ENCODE measurements at places on chromosomes 6 and 20. TPM values are rescaled to one million over a fixed set of nuclear protein-coding genes. Genes with fewer than 3 reads are reported as not detected.

LCA5 gene
- 0.74 TPM for total RNA-seq

CCN2 gene
- total RNA-seq, result 82.9 TPM

BTN1A1 gene
- not detected for total RNA-seq

GRCh38 chr20:57412347-57413029 lies 21.3 kb downstream of the RBM38 start:
- no peaks in the 10 kb centered on the region for H3K27me3 ChIP-seq
- no peaks in the 10 kb centered on the region for H3K4me1 ChIP-seq
- no peak overlapping the region for H3K27ac ChIP-seq
- no peaks in the 10 kb centered on the region for H3K36me3 ChIP-seq
- H3K4me3 ChIP-seq, result no peak overlapping the region

DNA sequence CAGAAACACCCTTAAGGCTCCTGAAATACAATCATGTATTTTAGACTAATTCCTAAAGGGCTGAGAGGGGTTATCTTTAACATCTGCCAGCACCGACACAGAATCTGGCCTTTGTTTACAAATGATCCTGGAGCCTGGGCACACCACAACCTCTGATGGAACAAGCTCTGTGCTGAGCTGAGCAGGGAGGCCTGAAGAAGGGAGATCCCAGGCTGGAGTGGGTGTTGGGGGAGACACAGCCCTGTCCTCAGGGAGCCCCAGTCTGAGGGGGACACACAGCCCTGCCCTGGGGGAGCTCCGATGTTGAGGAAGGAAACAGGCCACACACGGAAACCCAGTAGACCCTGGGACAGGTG lies 130.5 kb downstream of the VEGFA start:
- peak overlapping the region; percentile 78 for H3K27ac ChIP-seq
- no peaks in the 10 kb centered on the region for H3K27me3 ChIP-seq
- no peak overlapping the region for H3K4me3 ChIP-seq
- H3K4me1 ChIP-seq, result peaks cover 37% of the 10 kb centered on the region
- no peak for DNase-seq
- no peaks in the 10 kb centered on the region for H3K36me3 ChIP-seq

GRCh38 chr20:17228624-17229061 lies 1.8 kb downstream of the PCSK2 start:
- no peak overlapping the region for H3K4me3 ChIP-seq
- H3K36me3 ChIP-seq, result no peaks in the 10 kb centered on the region
- no peak overlapping the region for H3K27ac ChIP-seq
- no peaks in the 10 kb centered on the region for H3K4me1 ChIP-seq
- DNase-seq, result peak; percentile 40
- H3K27me3 ChIP-seq, result no peaks in the 10 kb centered on the region

- peak; percentile 41 for DNase-seq
- H3K27ac ChIP-seq, result no peak overlapping the region
- no peak overlapping the region for H3K4me3 ChIP-seq
Measured at GRCh38 chr6:106334646-106335448, 9.3 kb upstream of the ATG5 start.

DNA sequence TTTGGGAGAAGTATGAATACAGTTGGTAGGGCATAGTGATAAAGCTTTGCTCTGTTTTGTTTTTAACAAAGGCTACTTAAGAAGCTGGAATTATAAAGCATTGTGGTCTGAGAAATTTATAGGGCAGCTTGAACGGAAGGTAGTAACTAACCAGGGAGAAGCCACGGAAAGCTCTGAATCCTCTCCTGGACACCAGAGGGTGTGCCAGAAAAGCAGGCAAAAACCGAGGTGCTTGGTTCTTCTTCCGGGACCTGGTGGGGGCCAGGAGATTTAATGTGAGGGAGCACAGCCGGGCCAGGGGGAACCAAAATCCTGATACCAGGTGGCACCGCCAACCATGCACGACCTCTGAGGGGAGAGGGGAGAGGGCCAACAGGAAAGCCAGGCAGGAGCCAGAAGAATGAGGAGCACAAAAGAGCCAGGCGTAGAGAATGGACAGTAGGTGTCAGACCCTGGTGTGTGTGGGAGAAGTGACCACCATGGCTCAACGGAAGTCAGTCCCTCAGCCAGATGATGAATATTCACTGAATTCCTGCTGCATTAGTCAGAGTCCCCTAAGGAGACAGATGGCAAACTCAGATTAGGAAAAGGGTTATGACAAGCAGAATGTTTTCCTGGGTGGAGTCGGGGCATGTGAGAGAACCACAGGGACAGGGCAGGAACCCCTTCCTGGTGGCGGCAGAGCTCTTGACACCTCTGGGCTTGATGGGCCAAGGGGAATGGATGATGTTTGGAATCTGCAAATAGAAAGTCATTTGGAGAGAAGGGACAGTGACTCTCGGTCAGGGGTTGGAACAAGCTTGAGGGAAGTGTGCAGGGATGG lies 262.3 kb downstream of the ZNF217 start:
- no peaks in the 10 kb centered on the region for H3K27me3 ChIP-seq
- H3K4me3 ChIP-seq, result no peak overlapping the region
- H3K36me3 ChIP-seq, result no peaks in the 10 kb centered on the region
- H3K27ac ChIP-seq, result no peak overlapping the region

- H3K27me3 ChIP-seq, result no peaks in the 10 kb centered on the region
- H3K27ac ChIP-seq, result no peak overlapping the region
- peak; percentile 58 for DNase-seq
- no peaks in the 10 kb centered on the region for H3K36me3 ChIP-seq
Measured at GRCh38 chr6:161373905-161374451, 100.1 kb upstream of the AGPAT4 start.

DNA sequence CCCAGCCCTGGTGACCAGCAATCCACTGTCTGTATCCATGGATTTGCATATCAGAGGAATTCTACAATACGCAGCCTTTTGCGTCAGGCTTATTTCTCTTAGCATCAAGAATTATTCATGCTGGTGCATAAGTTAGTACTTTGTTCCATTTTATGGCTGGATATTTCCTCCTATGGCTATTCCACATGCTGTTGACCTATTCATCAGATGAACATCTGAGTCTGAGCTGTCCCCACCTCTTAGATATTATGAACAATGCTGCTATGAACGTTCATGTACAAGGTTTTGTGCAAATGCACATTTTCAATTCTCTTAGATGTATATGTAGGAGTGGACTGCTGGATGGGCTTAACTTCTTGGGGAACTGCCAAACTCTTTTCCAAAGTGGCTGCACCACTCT lies 79.0 kb upstream of the CST7 start:
- no peak for DNase-seq
- no peaks in the 10 kb centered on the region for H3K4me1 ChIP-seq
- H3K36me3 ChIP-seq, result no peaks in the 10 kb centered on the region
- H3K27me3 ChIP-seq, result no peaks in the 10 kb centered on the region
- H3K4me3 ChIP-seq, result no peak overlapping the region

- DNase-seq, result no peak
- H3K4me1 ChIP-seq, result no peaks in the 10 kb centered on the region
- H3K27me3 ChIP-seq, result no peaks in the 10 kb centered on the region
- H3K4me3 ChIP-seq, result no peak overlapping the region
- H3K27ac ChIP-seq, result no peak overlapping the region
Measured at GRCh38 chr6:79138146-79138545, 60.1 kb upstream of the PHIP start.

- no peaks in the 10 kb centered on the region for H3K4me1 ChIP-seq
- DNase-seq, result no peak
- no peak overlapping the region for H3K4me3 ChIP-seq
- H3K27ac ChIP-seq, result no peak overlapping the region
Measured at GRCh38 chr20:35899064-35899463, 55.2 kb downstream of the SCAND1 start.

DNA sequence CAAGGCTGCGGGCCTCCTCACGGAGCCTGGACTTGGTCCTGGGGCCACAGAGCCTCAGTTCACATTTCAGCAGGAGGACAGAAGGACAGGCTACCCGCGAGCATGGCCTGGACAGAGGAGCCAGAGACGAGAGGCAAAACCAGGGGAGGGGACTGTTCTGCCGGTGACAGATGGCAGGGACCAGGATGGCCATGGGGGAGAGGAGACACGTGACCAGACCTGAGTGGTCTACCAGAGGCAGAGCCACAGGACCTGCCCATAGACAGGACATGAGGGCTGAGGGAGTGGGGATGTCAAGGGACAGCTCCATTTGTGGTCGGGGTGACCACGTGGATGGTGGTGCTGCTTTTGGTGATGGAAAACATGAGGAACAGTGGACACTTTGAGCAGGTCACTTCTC lies 207.9 kb downstream of the NFATC2 start:
- H3K36me3 ChIP-seq, result no peaks in the 10 kb centered on the region

DNA sequence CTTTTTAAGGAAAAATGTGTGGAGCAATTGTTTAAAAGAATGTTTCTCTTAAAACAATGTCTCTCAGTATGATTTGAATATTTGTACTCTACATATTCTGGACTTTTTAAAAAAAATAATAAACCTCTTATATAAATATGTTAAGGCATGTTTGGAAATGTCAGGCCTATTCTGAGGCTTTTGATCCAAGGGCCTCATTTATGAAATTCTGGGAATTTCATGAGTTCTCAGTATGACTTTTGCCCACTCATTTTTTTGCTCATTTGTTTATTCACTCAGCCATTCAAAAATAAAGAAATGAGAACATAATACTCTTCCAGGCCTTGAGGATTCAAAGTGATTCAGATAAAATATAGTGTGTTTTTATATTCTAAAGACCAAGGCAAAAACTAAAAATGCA lies 60.4 kb downstream of the DOK5 start:
- no peak for DNase-seq
- H3K27ac ChIP-seq, result no peak overlapping the region
- no peak overlapping the region for H3K4me3 ChIP-seq
- H3K36me3 ChIP-seq, result no peaks in the 10 kb centered on the region
- no peaks in the 10 kb centered on the region for H3K4me1 ChIP-seq
- H3K27me3 ChIP-seq, result no peaks in the 10 kb centered on the region

GRCh38 chr20:49259799-49260198 lies 18.1 kb downstream of the ZNFX1 start:
- no peak overlapping the region for H3K27ac ChIP-seq
- no peak for DNase-seq
- H3K4me1 ChIP-seq, result no peaks in the 10 kb centered on the region
- peaks cover 13% of the 10 kb centered on the region for H3K36me3 ChIP-seq

DNA sequence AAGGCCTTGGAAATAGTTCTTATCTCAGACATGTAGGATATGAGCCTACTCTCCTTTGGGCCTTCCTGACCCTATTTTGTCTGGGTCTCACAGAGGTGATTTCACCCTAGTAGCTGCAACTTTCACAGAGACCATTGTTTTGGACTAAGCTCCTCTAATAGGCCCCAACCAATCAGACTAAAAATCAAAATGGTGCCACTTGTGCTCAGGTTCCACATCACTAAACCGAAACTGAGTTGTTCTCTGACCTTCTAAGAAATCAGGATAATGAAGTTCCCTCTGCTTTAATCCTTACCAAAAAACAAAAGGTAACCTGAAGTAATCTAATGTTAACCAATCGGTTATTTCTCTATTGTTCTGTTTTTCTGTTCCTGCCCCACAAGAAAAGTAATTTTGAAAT lies 143.6 kb downstream of the CD24 start:
- no peak overlapping the region for H3K27ac ChIP-seq
- no peak for DNase-seq
- H3K4me3 ChIP-seq, result no peak overlapping the region
- H3K4me1 ChIP-seq, result no peaks in the 10 kb centered on the region
- no peaks in the 10 kb centered on the region for H3K36me3 ChIP-seq
- H3K27me3 ChIP-seq, result no peaks in the 10 kb centered on the region

- H3K27ac ChIP-seq, result no peak overlapping the region
- no peak for DNase-seq
- H3K27me3 ChIP-seq, result no peaks in the 10 kb centered on the region
- H3K4me1 ChIP-seq, result no peaks in the 10 kb centered on the region
- no peaks in the 10 kb centered on the region for H3K36me3 ChIP-seq
- H3K4me3 ChIP-seq, result no peak overlapping the region
Measured at GRCh38 chr6:150312844-150313584, 55.8 kb upstream of the IYD start.

- H3K4me3 ChIP-seq, result no peak overlapping the region
- H3K27me3 ChIP-seq, result no peaks in the 10 kb centered on the region
- H3K27ac ChIP-seq, result no peak overlapping the region
- DNase-seq, result no peak
- H3K4me1 ChIP-seq, result no peaks in the 10 kb centered on the region
Measured at GRCh38 chr6:16377470-16377869, 139.1 kb downstream of the GMPR start.

DNA sequence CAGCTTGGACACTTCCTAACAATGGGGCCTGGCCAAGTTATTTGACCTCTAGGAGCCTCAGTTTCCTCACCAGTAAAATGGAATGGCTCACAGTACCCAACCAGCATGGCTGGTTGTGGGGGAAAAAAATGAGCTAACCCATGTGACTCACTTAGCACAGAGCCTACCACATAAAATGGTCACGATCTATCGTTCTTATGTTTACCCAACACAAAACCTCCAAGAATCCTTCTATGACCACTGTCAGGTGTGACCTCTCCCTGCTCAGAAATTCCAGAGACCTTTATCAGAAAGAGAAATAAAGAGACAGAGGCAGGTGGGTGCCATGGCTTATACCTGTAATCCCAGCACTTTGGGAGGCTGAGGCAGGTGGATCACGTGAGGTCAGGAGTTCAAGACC lies 39.4 kb downstream of the BPIFB1 start:
- H3K27ac ChIP-seq, result no peak overlapping the region
- H3K4me1 ChIP-seq, result no peaks in the 10 kb centered on the region
- no peaks in the 10 kb centered on the region for H3K36me3 ChIP-seq
- H3K27me3 ChIP-seq, result no peaks in the 10 kb centered on the region
- no peak overlapping the region for H3K4me3 ChIP-seq

GRCh38 chr6:19772891-19773290 lies 64.3 kb upstream of the ID4 start:
- no peaks in the 10 kb centered on the region for H3K27me3 ChIP-seq
- no peak overlapping the region for H3K4me3 ChIP-seq
- no peaks in the 10 kb centered on the region for H3K4me1 ChIP-seq
- H3K36me3 ChIP-seq, result no peaks in the 10 kb centered on the region
- H3K27ac ChIP-seq, result no peak overlapping the region

DNA sequence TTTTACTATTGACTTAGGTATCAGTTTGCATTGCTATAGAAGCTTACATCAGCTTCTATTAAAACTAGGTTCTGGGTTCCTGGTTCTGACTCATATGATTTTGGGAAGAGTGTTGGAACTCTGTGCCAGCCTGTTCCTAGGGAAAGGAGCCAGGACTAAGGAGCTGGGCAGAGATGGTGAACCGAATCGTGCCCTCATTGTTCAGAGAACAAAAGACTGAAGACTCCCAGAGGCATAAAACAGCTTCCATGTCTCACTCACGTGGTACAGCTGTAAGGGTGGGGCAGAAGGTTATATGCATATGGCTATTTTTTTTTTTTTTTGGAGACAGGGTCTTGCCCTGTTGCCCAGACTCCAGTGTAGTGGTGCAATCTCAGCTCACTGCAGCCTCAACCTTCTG lies 89.1 kb upstream of the THBS2 start:
- no peaks in the 10 kb centered on the region for H3K27me3 ChIP-seq
- H3K4me1 ChIP-seq, result no peaks in the 10 kb centered on the region
- no peak for DNase-seq
- H3K27ac ChIP-seq, result no peak overlapping the region
- H3K4me3 ChIP-seq, result no peak overlapping the region

DNA sequence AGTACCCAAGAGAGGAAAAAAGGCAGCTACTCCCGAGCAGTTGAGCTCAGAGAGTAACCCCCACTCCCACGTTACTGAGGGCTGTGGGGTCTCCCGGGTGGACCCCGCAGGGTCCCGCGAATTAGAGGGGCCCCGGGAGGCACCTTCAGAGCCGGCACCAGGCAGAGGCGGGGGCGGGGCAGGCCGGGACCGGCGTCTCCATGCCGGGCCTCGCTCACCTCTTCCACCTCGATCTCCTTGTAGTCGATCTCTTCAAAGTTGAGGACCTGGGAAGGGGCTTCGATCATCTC lies 381 bp downstream of the MAP3K7 start:
- no peaks in the 10 kb centered on the region for H3K27me3 ChIP-seq
- peaks cover 6% of the 10 kb centered on the region for H3K4me1 ChIP-seq
- H3K27ac ChIP-seq, result peak overlapping the region; percentile 90

- H3K4me1 ChIP-seq, result no peaks in the 10 kb centered on the region
- H3K4me3 ChIP-seq, result no peak overlapping the region
- no peak for DNase-seq
- H3K27ac ChIP-seq, result no peak overlapping the region
- no peaks in the 10 kb centered on the region for H3K27me3 ChIP-seq
- no peaks in the 10 kb centered on the region for H3K36me3 ChIP-seq
Measured at GRCh38 chr6:168545428-168545827, 104.4 kb downstream of the SMOC2 start.
